ENCODE measurements at places on chromosomes 7 and 10.
A peak's percentile ranks its signal among the peaks of the same experiment; 100 is the strongest.

GRCh38 chr10:121159670-121160069 lies 308.5 kb downstream of the WDR11 start:
- peak; percentile 26 for DNase-seq

DNA sequence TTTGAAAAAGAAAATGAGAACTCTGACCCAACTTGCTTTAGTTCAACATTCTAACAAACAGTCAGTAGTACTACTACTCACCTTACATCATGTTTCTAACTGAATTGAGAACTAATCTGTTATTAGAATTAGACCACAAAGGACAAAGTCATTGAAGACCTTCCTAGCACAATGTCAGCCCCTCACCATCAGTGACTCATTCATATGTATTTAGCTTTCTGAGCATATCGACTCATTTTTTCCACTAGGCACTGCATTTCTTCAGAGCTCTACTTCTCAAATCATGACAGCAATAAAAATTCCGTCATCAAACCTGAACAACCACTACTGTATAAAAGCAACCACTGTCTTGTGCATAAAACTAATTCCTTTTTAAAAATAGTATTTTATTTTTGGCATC lies 4.4 kb upstream of the LRRN3 start:
- no peak for DNase-seq

DNA sequence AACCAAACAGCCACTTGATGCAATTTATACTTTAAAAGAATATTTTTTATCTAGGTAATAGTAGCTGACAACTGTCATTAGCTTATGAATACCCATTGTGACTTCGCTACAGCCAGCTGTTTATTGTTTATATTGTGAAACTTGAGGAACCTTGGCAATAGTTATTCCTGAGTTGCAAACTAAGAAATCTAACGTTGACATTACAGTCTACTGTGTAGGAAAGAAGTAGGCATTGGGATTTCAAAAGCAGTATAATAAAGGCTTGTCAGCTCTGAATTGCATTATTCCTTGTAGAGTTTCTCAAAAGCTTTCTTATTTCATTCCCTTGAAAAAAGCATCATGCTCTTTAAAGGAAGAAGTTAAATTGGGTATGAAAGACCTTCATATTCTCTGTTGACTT lies 42.7 kb upstream of the OIT3 start:
- DNase-seq = no peak

DNA sequence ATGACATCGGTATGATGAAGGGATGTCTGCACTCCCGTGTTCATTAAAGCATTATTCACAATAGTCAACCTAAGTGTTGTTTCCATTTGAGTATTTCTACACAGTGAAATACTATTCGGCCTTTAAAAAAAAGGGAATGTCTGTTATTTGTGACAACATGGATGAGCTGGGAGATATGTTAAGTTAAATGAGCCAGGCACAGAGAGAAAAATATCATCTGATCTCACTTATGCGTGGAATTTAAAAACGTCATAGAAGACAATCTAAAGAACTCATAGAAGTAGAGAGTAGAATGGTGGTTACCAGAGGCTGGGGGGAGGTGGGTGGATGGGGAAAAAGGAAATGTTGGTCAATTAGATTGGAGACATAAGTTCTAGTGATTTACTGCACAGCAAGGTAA lies 753.3 kb downstream of the GRM8 start:
- no peak for DNase-seq

- no peak for DNase-seq
Measured at GRCh38 chr10:96678725-96679124, 41.6 kb downstream of the PIK3AP1 start.
